Islet precursor cell (in vitro differentiated cells): ENCODE measurements at places on chromosomes 1 and 21.

GRCh38 chr1:230273141-230273710 is 152.9 kb downstream of the PGBD5 start:
- DNase-seq: peak; percentile 35

- DNase-seq: no peak
These were observed 62.6 kb upstream of the ATP2B4 start for GRCh38 chr1:203564024-203564423.

DNA sequence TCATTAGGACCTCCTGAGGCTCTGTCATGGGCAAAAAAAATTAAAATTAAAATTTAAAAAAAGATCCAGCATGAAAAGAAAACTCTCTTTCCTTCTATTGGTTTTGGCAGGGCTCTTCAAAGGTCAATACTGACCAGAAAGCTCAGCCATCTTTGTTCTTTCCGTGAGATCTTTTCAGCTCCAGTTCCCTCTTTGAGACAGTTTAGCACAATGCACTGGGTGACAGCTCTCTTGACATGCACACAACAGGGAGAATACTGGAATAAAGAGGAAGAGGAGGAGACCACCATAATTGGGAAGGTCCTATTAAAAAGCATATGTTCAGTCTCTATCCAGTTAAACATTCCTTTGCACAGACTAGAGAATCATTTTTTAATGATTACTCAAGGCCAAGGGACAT is 6.3 kb downstream of the LIX1L start:
- no peak for DNase-seq

DNA sequence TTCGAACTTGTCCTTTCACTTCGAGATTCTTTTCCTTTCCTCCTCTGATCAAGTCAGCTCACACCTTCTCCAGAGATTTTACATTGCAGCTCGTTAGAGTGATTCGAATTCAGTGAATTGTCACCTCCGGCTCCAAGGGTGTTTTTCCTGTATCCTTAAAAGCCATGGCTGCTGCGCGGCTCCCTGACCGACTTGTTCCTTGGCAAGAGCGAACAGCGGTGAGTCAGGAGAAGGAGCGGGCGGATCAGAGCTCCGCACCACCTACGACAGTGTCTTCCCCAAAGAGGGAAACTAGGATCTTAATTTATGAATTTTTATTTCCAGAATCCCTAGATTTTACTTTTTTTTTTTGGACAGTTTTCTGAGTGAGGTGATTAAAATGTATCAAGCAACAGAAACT is 204.4 kb upstream of the ADGRL2 start:
- DNase-seq: no peak

- DNase-seq: no peak
These were observed 573 bp downstream of the TMEM234 start for GRCh38 chr1:32221581-32221979.

- peak; percentile 78 for DNase-seq
These were observed 82.7 kb downstream of the NOS1AP start for GRCh38 chr1:162151900-162152829.

GRCh38 chr1:209231476-209232156 is 351.9 kb upstream of the CAMK1G start:
- DNase-seq: no peak

DNA sequence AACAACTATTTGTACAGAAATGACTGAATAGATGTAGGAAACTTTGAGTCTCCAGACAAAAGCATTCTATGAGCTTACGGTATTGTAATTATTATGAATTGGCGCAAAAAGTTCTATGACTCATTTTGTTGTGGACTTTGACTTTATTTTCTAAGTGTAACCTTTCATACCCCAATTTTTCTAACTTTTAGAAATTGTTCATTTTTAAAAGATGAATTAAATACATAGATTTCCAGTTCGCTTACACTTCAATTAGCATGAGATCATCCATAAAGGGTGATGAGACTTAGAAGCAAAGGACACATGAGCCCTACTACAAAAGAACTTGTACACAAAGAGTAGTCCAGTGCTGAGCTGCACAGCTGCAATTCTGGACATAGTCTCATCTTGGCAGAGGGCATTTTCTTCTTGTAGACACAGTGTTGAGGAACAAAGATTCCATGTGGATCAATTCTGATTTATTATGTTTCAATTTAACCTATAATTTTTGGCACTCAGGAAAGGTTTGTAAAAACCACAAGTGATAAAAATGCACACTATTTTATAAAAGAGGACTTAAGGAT is 431.1 kb downstream of the LRRIQ3 start:
- DNase-seq: no peak

GRCh38 chr1:68234094-68234493 is 1.8 kb upstream of the WLS start:
- no peak for DNase-seq

DNA sequence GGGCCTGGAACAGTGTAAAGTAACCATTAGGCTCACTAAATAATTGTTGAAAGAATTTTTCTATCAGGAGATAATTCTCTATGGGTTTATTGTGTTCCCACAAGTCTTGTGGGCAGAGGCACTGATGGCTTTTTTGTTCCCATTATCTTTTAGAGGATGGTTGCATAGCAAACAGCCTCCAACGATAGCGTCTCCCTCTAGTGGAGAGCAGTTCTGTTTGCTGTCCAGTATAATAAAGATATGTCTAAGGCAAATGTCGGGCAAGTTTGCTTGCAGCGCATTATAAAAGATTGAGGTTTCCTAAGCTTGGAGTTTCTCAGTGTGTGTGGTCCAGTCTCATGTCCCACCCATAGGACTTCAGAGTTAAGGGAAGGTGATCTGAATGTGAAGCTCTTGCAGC is 1.3 kb upstream of the SLC6A17 start:
- DNase-seq: no peak
